ENCODE measurements at places on chromosomes 13 and 19.

DNA sequence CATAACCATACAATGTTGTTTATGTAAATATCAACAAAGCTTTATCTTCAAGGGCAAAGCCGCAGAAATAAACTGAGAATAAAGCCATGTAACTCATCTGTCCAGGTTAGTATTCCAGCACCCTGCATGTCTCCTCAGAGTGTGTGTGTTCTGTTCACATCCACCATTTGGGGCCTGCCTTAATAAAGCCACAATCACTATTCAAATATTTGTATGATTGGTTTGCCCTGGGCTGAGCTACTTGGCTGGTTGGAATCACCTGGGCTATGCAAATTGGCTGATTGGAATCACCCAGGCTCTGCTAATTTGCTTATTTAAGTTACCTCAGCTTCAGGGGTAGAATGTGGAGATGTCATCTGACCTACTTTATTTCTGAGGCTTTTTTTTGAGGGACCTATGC lies 42.4 kb upstream of the ZNF737 start:
- no peak for DNase-seq

- DNase-seq = no peak
Measured at GRCh38 chr19:39679791-39680168, 24.1 kb downstream of the LGALS16 start.

GRCh38 chr13:51444922-51445321 lies 7.9 kb downstream of the INTS6 start:
- DNase-seq = no peak

GRCh38 chr19:36950335-36951119 lies 34.4 kb downstream of the ZNF568 start:
- no peak for DNase-seq

DNA sequence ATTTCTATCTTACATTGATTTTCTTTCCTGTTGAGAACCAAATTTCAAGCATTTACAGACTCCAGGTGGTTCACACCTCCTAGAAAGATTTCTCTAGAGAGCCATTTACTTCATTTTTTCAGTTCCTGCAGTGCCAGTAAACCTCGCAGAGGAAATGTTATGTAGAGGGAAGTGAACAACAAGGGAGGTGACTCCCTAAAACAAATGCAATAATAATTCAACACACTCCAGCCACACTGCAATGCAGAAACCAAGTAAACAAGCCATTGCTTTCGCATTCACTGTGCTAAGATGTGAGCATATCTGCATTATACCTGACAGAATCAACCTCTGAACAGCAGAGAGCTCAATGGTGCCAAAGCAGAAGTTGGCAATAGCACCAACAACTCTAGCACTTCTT lies 215.1 kb downstream of the RBM26 start:
- DNase-seq = no peak

DNA sequence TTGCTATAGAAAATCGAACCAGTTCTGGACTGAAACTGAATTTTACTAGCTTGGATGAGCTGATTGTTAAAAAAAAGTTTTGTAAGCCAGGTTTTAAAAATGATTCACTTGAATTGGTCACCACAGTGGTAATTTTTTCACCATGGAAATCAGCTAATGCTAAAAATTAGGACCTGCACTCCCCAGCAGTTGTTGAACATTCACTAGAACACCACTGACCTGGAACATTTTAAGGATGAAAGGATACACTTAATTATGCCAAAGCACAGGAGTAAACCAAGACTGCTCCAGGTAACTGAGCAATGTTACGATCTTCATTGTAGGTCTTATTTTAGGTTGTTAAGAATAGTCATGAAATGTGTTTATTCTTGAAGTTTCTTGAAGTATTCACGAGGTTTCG lies 1342.6 kb upstream of the SPRY2 start:
- no peak for DNase-seq

DNA sequence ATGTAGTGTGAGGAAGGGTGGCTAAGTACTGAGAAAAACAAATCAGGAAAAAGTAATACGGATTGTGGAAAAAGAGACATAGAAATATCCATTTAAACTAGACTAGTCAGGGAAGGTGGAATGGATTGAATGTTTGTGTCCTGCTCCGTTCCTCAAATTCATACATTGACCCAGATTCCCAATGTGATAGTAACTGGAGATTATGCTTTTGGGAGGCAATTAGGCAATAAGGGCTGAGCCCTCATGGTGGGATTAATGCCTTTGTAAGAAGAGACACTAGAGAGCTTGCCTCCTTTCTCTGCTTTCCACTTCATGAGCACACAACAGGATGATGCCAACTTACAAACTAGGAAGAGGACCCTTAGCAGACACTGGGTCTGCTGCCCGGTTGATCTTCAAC lies 765.2 kb upstream of the GPC6 start:
- DNase-seq = no peak

DNA sequence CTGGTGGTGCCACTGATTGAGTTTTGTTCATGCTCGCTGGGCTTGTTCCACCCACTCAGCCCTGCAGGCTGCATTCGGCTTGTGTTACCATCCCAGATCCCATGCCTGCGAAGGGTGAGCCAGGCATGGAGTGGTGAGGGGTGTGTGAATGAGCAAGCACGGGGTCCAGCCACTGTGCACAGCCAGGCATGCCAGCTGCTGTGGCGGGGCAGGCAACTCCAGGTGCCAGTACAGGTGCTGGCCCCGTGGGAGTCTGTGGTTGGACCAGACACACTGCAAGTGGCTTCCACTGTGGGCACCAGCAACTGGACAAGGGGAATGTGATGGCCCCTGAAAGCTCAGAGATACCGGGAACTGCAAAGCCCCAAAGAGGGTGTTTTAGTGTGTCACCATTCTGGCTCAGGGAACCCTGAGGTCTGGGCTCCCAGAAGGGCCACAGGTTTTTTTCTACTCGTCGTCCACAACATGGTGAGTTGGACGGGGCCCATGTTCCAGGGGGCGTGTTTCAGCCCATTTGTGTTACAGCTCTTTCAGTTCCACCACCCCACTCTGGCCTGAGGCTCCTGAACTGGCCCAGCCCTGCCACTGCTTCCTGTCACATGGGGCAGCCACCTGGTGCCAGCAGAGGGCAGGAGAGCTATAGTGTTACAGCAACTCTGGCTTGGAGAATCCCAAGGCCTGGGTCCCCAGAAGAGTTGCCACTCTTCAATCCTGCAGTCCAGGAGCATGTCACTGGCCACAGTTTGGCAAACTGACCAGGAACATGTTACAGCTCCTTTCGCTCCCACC lies 217.0 kb upstream of the OBI1 start:
- no peak for DNase-seq

GRCh38 chr19:39731685-39732084 lies 6.1 kb downstream of the CLC start:
- no peak for DNase-seq

GRCh38 chr13:21000647-21001046 lies 60.7 kb downstream of the LATS2 start:
- no peak for DNase-seq

DNA sequence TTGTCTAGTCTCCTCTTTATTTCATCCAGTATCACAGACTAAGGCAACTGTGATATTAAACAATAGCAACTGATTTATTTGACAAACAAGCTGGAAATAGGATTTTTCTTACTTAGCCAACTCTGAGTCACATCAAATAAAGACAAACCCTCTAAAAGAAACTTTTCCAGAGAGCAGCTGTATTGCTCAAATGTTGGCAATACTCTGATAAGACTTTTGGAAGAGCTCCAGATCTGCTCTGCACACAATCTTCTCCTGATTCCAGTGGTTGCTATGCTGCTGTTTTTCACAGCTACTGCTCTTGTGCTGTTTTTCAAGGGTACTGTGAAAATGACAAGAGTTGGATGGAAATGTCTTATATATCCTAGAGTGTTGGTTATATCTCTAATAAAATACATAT lies 1479.2 kb downstream of the SLITRK5 start:
- peak; percentile 79 for DNase-seq

GRCh38 chr19:53971673-53972072 lies 8.9 kb downstream of the CACNG8 start:
- DNase-seq = no peak

DNA sequence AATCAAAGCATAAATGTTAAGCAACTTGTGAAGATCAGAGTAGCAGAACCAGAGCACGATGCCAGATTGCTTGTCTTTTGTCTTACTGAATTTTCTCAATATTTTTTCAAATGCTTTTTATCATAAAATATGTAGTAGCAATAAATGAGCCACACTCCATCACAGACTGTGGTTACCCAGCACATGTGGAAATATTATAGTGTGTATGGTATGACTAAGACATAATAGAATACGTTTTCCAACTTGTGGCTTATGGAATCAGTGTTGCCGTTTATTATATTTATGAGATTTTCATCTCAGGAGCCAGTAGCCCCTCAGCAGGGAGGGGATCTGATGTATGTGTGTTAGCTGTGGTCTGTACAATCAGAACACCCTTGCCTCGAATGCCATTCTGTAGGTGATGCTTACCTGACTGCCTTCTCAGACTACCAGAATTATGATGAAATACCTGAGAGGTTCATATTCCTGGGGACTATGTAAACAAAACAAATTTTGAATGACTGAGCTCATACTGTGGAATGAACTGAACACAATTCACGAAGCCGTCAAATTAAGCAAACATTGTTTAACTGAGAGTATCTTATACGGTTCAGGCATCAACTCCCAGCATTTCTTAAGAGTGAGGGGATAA lies 1.9 kb downstream of the SCEL start:
- no peak for DNase-seq

DNA sequence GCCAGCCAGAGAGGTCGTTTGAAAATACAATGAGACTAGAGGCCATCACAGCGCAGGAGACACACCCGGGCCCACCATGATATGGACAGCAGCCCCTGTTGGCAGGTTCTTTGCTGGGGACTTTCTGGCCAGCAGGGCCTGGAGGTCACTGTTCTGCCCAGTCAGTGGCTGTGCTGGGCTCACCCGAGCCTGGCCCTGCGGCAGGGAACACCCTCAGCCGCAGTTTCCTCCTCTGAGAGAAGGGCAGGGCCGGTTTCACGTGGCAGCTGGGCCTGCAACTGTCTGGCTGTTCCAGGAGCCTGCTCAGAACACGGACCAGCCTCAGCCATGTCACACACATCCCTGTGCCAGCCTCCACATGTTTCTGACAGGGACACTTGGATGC lies 39.4 kb downstream of the ADPRHL1 start:
- DNase-seq = no peak

DNA sequence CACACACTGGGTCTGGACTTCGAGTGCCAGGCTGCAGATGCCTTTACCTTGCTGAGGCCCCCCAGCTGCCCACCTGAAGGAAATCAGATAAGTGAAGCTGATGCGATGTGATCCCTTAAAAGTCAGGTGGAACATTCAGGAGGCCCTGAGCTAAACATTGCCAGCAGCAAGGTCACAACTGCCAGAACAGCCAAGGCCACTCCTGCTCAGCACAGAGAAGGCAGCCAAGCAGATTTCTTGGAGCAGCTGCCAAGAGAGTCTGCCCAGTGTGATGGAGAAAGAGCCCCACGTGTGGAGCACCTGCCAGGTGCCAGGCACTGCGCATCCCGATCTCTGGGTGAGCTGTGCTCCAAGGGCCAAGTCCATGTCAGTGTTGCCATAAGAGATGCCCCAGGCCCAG lies 20.6 kb upstream of the UQCRFS1 start:
- no peak for DNase-seq

DNA sequence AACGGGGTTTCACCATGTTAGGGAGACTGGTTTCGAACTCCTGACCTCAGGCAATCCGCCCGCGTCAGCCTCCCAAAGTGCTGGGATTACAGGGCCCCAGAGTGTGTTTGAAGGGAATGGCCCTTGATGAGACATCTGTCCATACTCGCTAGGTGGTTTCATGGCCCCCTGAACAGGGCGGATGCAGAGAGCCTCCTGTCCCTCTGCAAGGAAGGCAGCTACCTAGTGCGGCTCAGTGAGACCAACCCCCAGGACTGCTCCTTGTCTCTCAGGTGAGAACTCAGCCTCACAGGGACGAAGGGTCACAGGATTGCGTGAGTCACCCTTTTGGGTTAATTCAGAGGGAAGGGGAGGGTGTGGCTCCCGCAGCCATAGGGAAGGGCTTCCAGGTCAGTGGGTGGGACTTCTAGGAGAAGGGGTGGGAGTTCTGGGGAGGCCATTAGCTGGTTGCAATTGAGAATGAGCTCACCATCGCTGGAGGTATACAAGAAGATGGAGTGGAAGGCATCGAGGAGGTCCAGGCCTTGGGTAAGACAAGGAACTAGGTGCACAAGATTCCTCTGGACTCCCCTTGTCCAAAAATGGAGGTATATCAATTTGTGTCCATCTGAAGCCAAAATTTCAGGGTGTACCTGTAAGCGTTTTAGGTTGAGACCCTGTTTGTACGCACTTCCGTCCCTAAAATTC lies 9.2 kb downstream of the SHD start:
- DNase-seq = no peak

DNA sequence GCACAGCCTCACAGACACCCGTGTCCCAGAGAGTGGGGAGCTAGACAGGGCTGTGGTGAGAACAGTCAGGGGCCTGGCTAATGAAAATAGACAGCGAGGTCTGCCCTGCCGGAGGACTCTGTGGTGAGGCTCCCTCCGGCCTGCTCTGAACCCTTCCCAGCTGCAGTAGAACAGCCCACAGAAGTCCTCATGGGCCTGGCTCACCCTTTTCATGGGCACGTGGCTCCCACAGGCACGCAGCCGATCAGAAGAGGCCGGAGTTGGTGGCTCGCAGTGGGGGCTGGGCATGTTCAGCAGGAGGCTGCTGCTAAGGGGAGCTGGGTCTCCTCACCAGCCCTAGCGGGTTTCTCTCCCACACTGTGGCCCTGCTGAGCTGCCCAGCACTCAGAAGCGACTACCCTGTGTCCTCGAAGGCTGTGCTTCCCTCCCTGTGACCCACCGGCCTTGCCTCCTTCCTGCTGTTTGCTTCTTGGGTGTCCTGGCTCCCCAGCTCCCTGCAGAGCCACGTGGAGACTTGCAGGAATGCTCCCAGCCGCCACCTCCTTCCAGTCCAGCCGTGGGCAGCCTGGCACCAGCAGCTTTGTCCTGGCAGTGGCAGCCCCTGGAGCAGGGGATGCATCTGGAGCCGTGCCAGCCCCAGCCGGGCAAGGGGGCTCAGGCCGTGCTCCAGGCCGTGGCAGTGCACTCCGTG lies 138.7 kb downstream of the KDM4B start:
- no peak for DNase-seq

DNA sequence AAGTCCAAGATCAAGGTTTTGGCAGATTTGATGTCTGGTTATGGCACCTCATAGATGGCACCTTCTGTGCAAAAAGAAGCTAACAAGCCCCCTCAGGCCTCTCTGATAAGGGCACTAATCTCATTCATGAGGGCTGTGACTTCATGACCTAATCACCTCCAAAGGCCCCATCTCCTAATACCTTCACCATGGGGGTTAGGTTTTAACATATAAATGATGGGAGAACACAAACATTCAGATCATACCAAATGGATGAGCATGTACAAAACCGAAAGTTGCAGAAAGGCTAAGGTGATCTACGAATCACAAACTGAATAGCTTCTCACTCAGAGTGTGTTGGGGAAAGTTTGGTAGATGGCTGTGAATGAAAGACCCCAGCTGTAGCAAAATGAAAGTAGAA lies 217.4 kb downstream of the TBC1D4 start:
- DNase-seq = no peak

GRCh38 chr13:94677799-94678198 lies 34.5 kb downstream of the SOX21 start:
- no peak for DNase-seq

Data from NCI-H226 (cell line).